ENCODE measurements at places on chromosomes 12 and 14.
A peak's percentile ranks its signal among the peaks of the same experiment; 100 is the strongest.

- ATAC-seq, result no peak
Observed at GRCh38 chr12:96015672-96016071, 19.5 kb upstream of the HAL start.

DNA sequence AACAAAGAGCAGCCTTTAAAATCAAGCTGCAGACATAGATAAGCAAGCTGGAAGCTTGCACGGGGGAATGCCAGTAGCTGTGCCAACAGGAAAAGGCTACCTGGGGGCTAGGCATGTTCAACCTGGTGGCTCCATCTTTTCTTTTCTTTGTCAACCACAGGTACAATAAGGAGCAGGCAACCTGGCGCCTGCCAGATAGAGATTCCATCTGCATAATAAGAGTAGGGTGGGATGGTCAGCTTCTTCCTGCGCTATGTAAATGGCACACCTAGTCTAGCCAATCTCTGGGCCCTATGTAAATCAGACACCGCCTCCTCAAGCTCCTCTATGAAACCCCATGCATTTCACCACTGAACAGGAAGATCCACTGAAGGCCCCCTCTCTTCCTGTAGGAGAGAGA, 87.4 kb upstream of the PKP2 start:
- ATAC-seq, result no peak

DNA sequence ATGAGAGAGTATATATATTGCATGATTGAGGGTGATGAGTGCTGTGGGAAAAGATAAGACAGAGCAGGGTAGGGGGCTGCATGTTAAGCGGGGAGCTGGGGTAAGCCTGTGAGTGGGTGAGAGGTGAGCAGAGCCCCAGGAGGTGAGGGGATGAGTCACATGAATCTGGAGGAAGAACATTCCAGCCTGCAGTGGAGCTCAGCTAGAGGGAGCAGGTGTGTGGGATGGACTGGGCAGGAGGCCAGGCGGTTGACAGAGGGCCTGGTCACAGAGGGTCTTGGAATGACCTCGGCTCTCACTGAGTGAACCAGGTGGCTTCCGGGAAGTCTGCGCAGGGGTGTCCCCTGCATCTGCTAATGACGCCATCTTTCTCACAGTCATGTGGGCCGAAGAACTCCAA, 44.4 kb downstream of the GIT2 start:
- no peak for ATAC-seq

- ATAC-seq, result no peak
Observed at GRCh38 chr12:32897687-32898573, 1.4 kb upstream of the PKP2 start.

- ATAC-seq, result no peak
Observed at GRCh38 chr12:92365836-92366235, 220.2 kb upstream of the BTG1 start.

DNA sequence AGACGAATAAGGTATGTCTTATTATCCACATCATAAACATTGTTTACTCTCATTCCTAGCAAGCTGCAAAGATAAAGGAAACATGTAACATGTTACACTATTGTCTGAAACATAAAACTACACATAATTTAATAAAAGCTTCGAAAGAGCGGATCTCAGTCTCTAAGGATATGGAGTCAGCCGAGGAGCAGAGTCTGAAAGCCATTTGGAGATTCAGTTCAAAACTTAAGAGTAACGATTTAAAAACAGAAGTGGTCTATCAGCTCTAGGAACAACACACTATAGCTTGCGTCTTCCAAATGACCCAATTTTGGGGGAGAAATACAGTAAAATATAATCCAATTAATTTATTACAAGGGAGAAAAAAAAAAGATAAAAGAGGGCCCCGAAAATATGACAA, 775 bp downstream of the NEMF start:
- no peak for ATAC-seq

- ATAC-seq, result no peak
Observed at GRCh38 chr14:61756135-61756534, 6.1 kb upstream of the SNAPC1 start.

GRCh38 chr14:50955373-50956043, 11.2 kb upstream of the PYGL start:
- peak; percentile 20 for ATAC-seq
